Left renal pelvis (tissue), 4 donors: ENCODE measurements at places on chromosomes 3 and 15. TPM values are rescaled to one million over a fixed set of nuclear protein-coding genes. Genes with fewer than 3 reads are reported as not detected.

DNA sequence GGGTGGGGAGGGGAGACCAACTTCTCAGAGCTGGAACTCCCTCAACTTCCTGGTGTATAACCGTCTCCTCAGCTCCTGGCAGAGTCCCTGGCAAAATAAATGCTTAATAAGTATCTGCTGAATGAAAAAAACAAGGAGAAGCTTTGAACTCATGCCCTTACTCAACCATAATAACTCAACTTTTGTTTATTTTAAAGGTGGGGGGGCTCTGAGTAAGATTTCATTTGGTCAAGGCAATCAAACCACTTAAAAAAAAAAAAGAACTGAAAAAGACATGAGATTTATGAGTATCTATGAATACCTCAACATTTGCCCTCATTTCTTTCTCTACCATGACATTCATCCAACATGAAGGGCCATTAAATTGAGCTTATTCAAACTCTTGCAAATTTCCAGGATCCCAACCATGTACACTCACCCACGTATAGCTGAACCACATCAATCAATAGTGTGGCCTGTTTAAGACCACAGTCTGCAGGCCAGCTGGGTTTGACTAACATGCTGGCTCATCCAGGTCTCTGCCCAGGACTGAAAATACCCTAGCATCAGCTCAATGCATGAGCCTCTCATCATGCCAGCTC, 157.9 kb downstream of the FOXP1 start:
- no peak for DNase-seq

Gene SMCO1
- polyA plus RNA-seq, result not detected

GRCh38 chr3:5136211-5136918, 14.3 kb downstream of the ARL8B start:
- no peak for DNase-seq

DNA sequence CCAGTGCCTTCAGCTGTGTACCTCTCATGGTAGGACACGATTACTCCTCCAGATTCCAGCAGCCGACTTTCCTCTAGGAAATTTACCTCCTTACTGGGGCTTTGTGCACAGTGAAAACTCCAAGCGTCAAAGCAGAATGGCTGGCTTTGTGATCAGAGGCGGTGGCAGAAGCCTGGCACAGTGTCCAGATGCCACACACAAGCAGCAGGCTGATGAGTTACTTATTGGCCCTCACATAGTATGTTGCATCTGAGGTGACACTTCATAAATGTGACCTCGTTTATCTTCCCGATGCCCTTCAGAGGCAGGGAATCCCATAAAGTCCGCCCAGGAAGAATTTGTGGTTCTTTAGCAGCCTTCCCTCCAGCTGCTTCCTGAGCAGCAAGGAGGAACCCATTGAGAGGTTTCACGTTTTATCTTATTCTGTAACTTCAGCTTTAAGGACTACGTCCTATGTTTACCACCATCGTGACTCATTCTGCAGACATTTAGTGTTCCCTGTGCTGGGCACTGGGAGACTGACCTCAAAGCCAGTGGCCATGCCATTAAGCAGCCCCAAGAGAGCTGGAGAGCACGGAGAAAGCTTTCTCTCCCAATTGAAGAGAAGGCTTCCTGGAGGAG, 107.1 kb upstream of the C15orf61 start:
- DNase-seq, result no peak

Gene PTPN9
- 37.2 TPM for polyA plus RNA-seq
